ENCODE measurements at places on chromosomes 5 and 9. TPM values are rescaled to one million over a fixed set of nuclear protein-coding genes. Genes with fewer than 3 reads are reported as not detected.

ARHGEF28 gene
- total RNA-seq: 32.6 TPM

TEX48 gene
- total RNA-seq: not detected

ZNF454 gene
- 2.5 TPM for total RNA-seq

BARHL1 gene
- total RNA-seq: not detected

OBP2B gene
- not detected for total RNA-seq

SLC6A19 gene
- total RNA-seq: not detected

DNLZ gene
- total RNA-seq: 14.6 TPM

GNA14 gene
- 0.15 TPM for total RNA-seq

CCL27 gene
- 0.15 TPM for total RNA-seq

RLN2 gene
- total RNA-seq: not detected

OTULINL gene
- 0.17 TPM for total RNA-seq

GABRA6 gene
- not detected for total RNA-seq

CLTA gene
- total RNA-seq: 385 TPM

PCDHB8 gene
- total RNA-seq: not detected

RNF14 gene
- 71.6 TPM for total RNA-seq

GABRA1 gene
- not detected for total RNA-seq

SLC6A7 gene
- total RNA-seq: not detected

SLC46A2 gene
- total RNA-seq: not detected

DMRTA1 gene
- total RNA-seq: 1.2 TPM

CCL21 gene
- total RNA-seq: not detected

MARCOL gene
- not detected for total RNA-seq

PCDHAC2 gene
- total RNA-seq: under 0.01 TPM

LEAP2 gene
- 0.50 TPM for total RNA-seq

TMEM8B gene
- 7.4 TPM for total RNA-seq

ANKRD55 gene
- not detected for total RNA-seq

ADAM19 gene
- total RNA-seq: 14.2 TPM
